ENCODE measurements at places on chromosomes 3 and 15.

DNA sequence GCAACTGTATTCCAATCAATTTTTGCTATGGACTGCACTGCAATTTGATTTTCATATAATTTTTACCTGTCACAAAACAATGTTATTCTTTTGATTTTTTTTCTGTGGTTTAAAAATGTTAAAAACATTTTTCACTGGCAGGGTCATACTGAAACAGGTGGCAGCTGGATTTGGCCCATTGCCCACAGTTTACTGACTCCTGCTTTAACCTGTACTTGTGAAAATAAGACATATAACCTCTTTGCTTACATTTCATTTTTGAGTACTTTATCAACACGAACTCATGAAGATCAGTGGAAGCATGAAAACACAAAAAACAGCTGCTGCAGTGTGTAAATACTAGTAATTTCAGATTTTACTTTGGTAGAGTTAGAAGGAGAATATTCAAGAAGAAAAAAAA lies 313.1 kb downstream of the WDR72 start:
- DNase-seq: no peak

DNA sequence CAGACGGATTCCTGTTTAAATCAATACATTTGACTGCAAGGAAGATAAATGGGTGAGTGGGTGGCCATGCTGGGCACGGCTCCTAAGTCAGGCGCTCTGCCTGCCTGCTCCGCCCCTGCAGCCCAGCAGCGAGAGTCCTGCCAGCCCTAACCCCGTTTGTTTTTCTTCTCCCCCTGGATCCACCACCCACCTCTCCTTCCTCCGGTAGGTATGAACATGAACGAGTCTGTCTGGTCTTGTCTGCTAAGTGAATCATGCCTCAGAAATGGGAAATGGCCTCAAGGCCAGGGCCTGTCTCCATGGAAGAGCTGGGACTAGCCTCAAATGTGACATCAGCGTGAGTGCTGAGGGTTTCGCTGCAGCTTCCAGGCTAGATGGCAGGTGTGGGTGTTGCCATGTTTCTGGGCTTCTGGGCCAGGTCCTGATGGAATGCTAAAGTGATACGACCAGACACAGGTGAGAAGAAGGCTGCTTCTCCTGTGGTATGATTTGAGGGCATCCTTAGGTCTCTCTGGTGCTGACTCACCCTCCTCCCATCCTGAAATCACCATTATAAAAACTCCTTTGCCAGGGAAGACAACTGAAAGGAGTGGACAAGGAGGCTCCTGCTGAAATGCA lies 5.6 kb upstream of the FEM1B start:
- DNase-seq: no peak

DNA sequence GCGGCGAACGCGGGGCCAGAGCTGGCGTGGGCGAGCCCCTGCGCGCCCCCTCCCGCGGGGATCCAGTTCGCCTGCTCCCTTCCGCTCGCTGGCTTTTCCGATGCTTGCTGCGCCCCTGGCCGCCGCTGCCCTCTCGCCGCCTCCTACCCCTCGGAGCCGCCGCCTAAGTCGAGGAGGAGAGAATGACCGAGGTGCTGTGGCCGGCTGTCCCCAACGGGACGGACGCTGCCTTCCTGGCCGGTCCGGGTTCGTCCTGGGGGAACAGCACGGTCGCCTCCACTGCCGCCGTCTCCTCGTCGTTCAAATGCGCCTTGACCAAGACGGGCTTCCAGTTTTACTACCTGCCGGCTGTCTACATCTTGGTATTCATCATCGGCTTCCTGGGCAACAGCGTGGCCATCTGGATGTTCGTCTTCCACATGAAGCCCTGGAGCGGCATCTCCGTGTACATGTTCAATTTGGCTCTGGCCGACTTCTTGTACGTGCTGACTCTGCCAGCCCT lies 721 bp downstream of the P2RY1 start:
- DNase-seq: no peak

DNA sequence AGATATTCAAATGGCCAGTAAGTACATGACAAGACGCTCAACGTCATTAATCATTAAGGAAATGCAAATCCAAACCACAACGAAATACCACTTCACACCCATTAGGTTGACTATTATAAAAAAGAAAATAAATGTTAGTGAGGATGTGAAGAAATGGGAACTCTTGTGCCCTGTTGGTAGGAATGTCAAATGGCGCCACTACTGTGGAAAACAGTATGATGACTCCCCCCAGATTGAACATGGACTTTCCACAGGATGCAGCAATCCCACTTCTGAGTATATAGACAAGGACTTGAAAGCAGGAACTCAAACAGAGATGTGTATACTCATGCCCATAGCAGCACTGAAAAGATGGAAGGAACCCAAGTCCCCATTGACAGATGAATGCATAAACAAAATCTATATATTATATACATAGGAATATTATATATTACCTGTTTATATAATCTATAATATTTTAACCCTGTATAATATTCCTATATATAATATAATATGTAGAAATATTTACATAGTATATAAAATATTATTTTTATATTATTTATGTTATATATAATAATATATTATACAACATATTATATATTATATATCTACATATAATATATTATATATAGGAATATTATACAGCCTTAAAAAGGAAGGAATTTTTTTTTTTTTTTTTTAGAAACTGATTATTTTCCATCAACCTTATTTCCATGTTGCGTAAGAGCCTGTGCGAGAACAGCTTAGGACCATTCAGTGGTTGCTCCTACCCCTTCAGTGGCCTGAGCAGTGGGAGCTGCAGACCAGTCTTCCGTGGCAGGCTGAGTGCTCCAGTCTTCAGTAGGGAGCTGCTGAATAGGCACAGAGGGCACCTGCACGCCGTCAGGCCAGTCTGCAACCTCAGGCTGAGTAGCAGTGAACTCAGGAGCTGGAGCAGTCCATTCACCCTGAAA lies 17.6 kb upstream of the PIGZ start:
- no peak for DNase-seq

DNA sequence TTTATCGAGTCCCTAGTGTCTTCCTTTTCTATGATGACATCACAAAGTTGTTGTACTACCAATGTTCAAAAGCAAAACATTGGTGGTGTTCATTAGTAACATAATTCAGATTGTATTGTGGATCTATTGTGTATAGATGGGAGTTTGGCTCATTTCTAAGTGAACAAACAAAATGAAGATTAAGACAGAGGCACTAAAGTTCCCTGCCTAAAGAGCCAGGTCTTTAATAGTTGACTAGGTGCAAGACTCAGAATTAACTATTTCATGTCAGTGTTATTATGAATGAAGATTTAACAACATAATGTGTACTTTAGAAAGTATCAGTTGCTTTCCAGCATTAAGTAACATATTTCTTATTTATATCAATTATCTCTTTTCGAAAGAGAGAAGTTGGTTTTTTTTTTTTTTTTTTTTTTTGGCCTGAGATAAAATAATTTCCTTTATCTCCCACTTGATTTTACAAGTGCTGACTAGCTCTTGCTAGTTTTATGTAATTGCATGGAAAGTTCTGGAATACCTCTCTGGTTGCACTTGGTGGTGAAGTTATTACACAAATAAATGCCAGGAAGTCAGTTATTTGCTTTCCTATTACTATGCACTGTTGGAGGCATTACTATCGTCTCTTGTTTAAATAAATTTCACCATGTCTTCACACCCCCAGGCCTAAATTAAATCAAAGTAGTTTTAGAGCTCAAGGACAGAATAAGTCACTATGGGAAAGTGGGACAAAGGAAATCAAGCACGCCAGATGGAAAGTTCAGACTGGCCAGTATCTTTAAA lies 48.7 kb downstream of the NAALADL2 start:
- DNase-seq: no peak

DNA sequence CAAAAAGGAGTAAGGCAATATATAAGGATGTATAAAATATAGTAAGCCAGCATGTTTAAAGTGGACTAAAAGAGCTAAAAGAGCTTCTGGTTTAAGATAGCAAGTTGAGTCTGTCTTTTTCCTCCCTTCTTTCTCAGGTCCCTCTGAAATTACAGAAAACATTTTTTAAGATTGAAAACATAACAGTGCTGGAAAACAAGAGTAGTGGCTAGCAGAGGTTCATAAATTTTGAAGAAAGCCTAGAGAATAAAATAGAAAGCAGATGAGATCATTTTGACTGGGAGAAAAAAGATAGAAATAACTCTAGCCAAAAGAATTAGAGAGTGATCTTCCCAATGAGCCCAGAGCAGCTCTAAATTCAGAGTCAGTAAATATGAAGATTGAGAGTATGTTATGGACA lies 41.9 kb downstream of the ATP8B4 start:
- DNase-seq: no peak

- no peak for DNase-seq
These were observed 62.1 kb upstream of the CCDC54 start for GRCh38 chr3:107315141-107315540.

Data from stimulated activated CD4-positive, alpha-beta T cell treated with anti-CD3 and anti-CD28 coated beads, TNF-alpha, amount 100 ng/mL, for 1 hour (primary cell).